ENCODE measurements at places on chromosomes 4 and X. TPM values are rescaled to one million over a fixed set of nuclear protein-coding genes. Genes with fewer than 3 reads are reported as not detected.

Gene RAB41
- total RNA-seq: not detected

Gene OCIAD2
- 2.4 TPM for total RNA-seq

Gene SSX2B
- not detected for total RNA-seq

Gene TACC3
- 7.9 TPM for total RNA-seq

Gene UGT8
- total RNA-seq: 0.73 TPM

Gene DBET
- total RNA-seq: not detected

Gene NMU
- total RNA-seq: not detected

Gene DSPP
- total RNA-seq: not detected

Gene SOX3
- total RNA-seq: not detected

Gene BGN
- 10.4 TPM for total RNA-seq

Gene GPR173
- total RNA-seq: 0.94 TPM

Gene USP17L25
- total RNA-seq: not detected

Gene TLR10
- not detected for total RNA-seq

Gene CPLX1
- total RNA-seq: 0.96 TPM

Gene KLF3
- total RNA-seq: 55.5 TPM

Gene FAM184B
- not detected for total RNA-seq

Gene PNMA5
- not detected for total RNA-seq

Gene ARHGEF6
- total RNA-seq: 15.9 TPM

All from gastroesophageal sphincter (tissue), 4 donors.